NCI-H1694 treated with DMSO at 0.1 percent for 48 hours (cell line): ENCODE measurements at places on chromosomes 5 and 9.

DNA sequence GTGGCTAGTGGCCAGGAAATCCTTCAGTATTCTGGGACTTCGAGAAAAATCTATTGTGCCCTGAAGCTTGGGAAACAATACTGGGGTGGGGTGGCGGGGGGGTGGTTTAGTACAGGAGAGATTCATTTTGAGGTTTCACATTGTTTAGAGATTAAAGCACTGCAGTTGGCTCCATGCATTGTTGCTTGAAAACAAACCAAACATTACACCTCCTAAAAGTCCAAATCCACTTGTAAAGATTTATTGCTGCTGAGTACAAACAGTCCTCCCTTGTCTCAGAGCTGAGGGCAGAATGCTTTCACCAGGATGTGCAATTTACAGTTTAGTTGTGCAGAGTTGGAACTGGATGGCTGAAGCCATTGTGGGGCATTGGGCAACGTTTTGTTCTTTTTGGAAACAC lies 49.4 kb downstream of the GGTA1 start:
- DNase-seq, result no peak

GRCh38 chr9:130116346-130116745 lies 55.9 kb upstream of the NCS1 start:
- no peak for DNase-seq

DNA sequence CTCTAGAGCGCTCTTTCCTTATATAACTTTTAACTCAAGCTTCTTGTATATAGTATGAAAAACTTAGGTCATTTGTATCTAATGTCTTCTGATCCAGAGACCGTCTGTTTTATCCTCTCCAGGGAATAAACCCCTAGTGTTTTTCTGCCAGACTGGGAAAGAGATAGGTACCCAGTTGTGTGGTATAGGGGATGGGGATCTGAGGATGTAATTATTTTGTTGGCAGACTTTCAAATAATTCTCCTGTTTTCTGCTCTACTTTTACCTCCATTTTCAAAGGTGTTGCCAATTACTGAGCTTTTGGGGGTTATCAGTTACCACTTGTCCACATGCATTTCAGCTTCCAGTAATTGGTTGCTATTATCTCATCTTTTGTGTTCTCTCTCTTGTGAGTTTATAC lies 17.9 kb downstream of the CCDC171 start:
- no peak for DNase-seq

DNA sequence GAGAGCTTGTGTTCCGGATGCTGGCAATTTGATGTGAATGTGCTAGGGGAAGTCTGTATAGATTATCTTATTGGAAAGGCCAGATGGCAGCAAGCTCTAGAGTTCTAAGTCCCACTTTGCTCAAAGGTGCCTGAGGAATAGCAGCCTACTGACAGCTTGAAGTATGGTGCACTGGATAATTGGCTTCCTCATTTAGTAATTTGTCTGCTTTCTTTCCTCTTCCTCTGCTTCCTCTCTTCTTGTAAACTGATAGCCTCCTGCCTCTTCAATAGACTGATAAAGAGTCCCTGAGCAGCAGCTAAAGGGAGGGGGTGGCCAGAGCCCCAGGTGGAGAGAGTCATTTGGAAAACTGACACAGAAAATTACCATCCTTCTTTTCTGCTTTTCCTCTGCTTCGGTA lies 177.3 kb downstream of the FGF1 start:
- no peak for DNase-seq

- DNase-seq, result no peak
Observed at GRCh38 chr5:166865206-166865605, 1426.2 kb upstream of the WWC1 start.

DNA sequence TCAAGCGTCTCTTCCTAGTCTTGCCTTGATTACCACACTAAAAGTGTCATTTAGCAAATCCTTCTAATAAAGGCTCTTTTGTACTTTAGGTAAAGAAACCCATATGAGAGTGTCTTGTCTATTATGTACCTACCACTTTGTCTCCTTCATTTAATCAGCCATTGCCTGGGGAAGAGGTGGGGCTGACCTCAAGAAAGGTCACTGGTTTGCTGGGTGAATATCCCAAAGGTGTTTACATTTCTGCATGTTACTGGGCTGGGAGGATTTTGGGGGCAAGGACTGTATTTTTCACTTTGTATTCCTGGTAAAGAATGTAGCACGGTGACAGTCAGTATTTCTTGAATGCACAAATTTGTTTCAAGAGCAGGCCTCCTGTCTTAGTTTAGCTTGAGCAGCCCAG lies 11.9 kb upstream of the RPS23 start:
- no peak for DNase-seq

DNA sequence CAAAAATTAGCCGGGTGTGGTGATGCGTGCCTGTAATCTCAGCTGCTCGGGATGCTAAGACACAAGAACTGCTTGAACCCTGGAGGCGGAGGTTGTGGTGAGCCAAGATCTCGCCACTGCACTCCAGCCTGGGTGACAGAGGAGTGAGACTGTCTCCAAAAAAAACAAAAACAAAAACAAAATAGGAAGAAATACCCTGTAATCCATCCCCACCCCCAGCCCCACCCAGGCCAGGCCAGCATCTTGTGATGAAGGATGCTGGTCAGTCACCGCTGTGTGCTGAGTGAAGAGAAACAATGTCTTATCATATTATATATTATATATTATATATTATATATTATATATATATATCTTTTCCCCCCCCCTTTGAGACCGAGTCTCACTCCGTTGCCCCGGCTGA lies 15.4 kb upstream of the CCIN start:
- no peak for DNase-seq

DNA sequence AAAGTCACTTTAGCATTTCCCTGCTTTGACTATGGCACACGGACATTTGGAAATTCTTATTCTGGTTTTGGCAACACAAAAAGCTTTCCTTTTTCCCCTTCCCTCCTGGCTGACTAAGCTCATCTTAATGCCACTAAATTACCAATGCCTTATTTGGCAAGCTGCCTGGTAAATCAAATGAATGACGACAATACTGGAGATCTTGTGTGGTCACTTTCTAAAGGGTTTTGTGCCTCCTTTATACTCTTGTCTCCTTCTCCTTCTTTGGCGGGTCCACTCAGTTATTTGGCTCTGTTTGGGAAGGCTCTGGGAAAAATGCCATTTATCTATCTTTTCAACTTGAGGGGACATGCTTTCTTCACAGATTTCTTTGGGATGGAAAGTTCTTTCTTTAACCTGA lies 34.9 kb downstream of the SH3GL2 start:
- no peak for DNase-seq

DNA sequence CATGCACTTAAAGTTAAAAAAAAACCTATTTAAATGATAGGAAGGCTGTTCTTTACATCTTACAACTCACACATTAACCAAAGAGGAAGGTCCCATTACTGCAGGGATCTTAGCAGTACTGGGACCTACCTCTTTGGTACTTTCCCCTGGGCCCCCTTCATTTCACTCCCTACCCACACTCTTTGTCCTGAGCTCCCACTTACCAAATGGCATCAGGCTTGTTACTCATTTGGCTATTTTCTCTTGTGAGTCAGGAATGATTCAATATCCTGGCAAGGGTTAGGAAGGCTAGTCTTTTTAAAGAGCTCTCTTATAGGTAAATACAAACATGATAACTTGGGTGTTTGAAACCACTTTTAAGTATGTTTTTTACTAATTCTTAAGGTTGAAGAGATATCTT lies 117.4 kb upstream of the ELL2 start:
- no peak for DNase-seq

DNA sequence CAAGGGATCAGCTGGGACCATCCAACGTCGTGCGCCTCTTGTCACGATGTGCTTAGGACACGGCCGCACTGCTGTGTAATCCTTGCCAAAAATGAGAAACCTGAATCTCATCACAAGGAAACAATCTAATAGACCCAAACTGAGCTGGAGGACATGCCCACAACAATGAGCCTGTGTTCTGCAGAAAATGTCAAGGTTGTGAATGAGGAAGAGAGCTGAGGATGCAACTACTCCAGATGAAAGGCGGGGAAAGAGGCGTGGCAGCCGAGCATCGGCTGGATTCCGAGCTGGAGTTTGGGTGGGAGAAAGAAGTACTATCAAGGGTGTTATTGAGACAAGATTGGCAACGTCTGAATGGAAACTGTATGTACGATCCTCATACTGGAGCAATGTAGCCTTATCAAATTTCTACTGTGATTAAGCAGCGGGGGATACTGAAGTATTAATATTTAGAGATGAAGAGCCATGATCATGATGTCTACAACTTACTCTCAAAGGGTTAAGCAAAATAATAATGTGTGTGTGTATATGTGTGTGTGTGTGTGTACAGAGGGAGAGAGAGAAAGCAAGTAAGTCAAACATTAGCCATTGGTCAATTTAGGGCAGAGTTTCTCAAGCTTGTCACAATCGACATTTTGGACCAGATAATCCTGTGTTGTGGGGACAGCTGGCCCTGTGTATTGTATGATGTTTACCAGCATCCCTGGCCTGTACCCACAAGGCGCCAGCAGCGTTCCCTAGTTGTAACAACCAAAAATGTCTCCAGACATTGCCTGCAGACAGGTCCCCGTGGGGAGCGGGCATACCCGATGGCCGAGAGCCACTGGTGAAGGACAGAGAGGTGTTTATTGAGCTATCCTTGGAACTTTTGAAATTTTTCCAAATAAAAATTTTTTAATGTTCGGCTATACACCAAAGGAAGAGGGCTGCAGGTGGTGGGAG lies 46.5 kb downstream of the DUSP1 start:
- DNase-seq, result no peak

GRCh38 chr9:101849102-101849707 lies 110.8 kb upstream of the GRIN3A start:
- no peak for DNase-seq

GRCh38 chr9:10052181-10052580 lies 560.6 kb downstream of the PTPRD start:
- DNase-seq, result no peak

GRCh38 chr5:169717288-169717687 lies 80.2 kb downstream of the DOCK2 start:
- DNase-seq, result no peak

DNA sequence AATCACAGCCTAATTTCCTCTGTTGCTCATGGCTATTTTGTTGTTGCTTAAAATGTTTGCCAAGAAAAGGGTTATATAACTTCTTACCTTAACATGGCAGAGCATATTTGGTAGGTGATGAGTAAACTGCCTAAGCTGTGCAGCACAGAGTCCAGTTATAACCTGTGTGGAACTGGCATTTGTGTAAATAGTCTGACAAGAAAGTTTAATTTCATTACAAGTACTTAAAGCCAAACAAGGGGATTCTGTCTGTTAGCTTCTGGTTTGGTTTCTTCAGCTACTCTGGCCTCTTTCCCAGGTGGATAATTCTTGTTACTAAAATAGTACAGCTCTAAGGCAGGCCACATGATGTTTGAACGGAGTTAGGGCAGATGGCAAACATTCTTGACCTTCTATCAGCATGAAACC lies 72.2 kb downstream of the PTCD2 start:
- no peak for DNase-seq
